ENCODE measurements at places on chromosomes 2 and 18. TPM values are rescaled to one million over a fixed set of nuclear protein-coding genes. Genes with fewer than 3 reads are reported as not detected.

- DNase-seq, result no peak
- no peaks in the 10 kb centered on the region for H3K27me3 ChIP-seq
- no peak overlapping the region for H3K27ac ChIP-seq
- H3K36me3 ChIP-seq, result no peaks in the 10 kb centered on the region
- H3K4me1 ChIP-seq, result no peaks in the 10 kb centered on the region
- no peak overlapping the region for H3K4me3 ChIP-seq
These were observed 297.8 kb upstream of the SPRED2 start for GRCh38 chr2:65730186-65730585.

DNA sequence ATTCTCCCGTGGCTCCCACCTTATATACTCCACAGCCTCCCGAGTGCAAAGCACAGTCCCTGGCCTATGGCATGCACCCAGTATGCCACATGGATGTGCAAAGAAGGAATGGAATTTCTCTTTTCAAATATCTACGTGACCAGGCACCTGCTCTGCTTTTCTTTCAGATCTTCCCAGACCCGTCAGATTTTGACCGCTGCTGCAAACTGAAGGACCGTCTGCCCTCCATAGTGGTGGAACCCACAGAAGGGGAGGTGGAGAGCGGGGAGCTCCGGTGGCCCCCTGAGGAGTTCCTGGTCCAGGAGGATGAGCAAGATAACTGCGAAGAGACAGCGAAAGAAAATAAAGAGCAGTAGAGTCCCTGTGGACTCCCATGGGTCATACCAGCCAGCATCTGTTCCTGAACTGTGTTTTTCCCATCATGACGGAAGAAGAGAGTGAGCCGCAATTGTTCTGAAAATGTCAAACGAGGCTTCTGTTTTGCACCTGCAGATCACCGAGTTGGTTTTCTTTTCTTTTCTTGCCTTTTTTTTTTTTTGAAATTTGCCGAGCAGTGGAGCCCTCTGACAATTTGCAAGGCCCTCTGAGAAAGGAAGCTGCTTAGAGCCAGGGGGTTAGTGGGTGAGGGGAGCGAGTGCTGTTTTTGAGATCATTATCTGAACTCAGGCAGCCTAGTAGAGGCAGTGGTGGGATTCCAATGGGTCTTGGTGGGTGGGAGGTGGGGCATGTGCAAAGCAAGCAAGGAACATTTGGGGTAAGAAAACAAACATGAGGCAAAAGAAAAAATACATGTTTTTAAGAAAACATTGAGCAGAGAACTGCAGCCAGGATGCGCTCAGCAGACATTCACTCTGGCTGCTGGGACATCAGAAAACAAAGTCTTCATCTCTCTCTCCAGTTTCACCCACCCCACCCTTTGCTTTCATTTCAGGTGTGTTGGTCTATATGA lies 26.2 kb downstream of the LBH start:
- H3K36me3 ChIP-seq, result peaks cover 38% of the 10 kb centered on the region
- no peak overlapping the region for H3K27ac ChIP-seq
- no peaks in the 10 kb centered on the region for H3K27me3 ChIP-seq
- DNase-seq, result no peak

DNA sequence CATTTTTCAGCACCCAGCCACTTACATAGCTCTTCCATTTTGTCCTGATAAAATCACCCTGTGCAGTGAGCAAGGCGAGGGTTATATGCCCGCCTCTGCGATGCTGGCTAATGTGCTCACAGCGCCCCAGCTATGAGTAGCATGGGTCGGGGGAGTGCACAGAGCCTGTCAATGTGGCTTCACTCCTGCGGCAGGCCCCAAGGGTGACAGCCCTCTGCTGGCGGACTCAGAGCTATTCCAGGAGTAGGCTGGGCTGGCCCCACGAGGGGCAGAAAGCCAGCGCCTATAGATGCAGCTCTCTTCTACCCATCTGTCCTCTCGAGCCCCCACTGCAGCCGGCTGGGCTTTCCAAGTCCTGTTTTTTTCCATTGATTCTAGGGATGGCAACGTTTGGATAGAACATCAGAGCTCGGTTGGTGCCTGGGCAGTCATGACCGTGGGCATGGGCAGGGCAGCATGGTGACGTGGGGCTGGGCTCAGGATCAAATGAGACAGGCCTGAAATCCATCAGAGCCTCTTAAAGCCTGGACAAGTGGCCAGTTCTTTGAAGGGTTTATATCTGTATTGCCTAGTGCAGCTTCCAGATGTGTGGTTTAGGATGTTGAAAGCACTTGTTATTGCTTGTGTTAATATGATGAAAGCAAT lies 134.7 kb downstream of the MCFD2 start:
- no peak for DNase-seq
- H3K27ac ChIP-seq, result peak overlapping the region; percentile 17
- no peaks in the 10 kb centered on the region for H3K36me3 ChIP-seq
- no peak overlapping the region for H3K4me3 ChIP-seq
- peaks cover 30% of the 10 kb centered on the region for H3K4me1 ChIP-seq

- H3K27ac ChIP-seq, result peak overlapping the region; percentile 78
- no peaks in the 10 kb centered on the region for H3K27me3 ChIP-seq
- H3K4me1 ChIP-seq, result peaks cover 71% of the 10 kb centered on the region
- no peaks in the 10 kb centered on the region for H3K36me3 ChIP-seq
- no peak overlapping the region for H3K4me3 ChIP-seq
These were observed 67.2 kb downstream of the MBP start for GRCh38 chr18:77065221-77065981.

- no peaks in the 10 kb centered on the region for H3K27me3 ChIP-seq
- H3K36me3 ChIP-seq, result peaks cover 32% of the 10 kb centered on the region
- DNase-seq, result no peak
- no peaks in the 10 kb centered on the region for H3K4me1 ChIP-seq
- H3K27ac ChIP-seq, result no peak overlapping the region
These were observed 53.6 kb downstream of the FAM228A start for GRCh38 chr2:24228470-24228869.

DNA sequence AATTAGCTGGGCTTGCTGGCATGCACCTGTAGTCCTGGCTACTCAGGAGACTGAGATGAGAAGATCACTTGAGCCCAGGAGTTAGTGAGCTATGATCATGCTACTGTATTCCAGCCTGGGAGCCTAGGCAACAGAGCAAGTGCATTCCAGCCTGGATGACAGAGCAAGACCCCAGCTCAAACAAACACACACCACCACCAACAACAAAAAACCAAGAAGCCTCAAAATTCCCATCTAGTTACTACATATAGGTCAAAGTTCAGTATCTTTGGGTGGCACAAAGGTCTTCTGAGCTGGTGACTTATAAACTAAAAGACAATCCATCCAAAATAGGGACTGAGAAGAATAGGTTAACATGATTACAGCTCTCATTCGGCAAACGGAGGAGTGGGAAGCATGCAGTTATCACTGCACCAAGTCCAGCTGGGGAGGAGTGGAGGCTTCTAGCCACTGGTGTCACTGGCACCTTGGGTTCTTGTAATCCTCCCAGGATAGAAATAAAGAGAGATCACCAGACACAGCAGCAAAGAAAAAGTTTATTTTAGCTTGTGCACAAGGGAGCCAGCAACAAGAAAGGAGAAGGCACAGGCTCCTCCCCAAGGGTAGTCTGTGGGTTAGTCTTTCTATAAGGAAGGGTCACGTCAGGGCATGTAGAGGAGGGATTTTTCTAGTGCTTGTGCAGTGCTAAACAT lies 57.4 kb downstream of the SH2D6 start:
- H3K27ac ChIP-seq, result no peak overlapping the region
- no peak for DNase-seq
- no peaks in the 10 kb centered on the region for H3K36me3 ChIP-seq
- no peak overlapping the region for H3K4me3 ChIP-seq
- H3K27me3 ChIP-seq, result no peaks in the 10 kb centered on the region

DNA sequence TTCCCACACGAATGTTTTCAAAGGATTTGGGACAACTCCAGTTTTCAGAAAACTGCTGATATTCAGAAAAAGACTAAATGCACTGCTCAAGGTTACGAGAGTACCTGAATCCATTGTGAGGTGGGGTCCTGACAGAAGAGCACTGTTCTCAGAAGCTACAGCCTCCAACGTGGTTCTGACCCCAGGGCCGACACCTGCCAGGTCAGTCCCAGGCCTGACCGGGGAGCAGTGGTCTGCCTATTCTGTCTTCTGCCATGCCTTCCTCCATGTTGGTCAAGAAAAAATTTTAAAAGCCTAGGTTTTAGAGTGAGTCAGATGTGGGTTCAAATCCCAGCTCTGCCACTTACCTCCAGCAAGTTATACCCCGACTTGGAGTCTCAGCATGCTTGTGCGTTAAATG lies 212.3 kb downstream of the BCL11A start:
- H3K27ac ChIP-seq, result no peak overlapping the region
- no peak for DNase-seq
- H3K36me3 ChIP-seq, result no peaks in the 10 kb centered on the region
- no peak overlapping the region for H3K4me3 ChIP-seq
- H3K4me1 ChIP-seq, result no peaks in the 10 kb centered on the region

DNA sequence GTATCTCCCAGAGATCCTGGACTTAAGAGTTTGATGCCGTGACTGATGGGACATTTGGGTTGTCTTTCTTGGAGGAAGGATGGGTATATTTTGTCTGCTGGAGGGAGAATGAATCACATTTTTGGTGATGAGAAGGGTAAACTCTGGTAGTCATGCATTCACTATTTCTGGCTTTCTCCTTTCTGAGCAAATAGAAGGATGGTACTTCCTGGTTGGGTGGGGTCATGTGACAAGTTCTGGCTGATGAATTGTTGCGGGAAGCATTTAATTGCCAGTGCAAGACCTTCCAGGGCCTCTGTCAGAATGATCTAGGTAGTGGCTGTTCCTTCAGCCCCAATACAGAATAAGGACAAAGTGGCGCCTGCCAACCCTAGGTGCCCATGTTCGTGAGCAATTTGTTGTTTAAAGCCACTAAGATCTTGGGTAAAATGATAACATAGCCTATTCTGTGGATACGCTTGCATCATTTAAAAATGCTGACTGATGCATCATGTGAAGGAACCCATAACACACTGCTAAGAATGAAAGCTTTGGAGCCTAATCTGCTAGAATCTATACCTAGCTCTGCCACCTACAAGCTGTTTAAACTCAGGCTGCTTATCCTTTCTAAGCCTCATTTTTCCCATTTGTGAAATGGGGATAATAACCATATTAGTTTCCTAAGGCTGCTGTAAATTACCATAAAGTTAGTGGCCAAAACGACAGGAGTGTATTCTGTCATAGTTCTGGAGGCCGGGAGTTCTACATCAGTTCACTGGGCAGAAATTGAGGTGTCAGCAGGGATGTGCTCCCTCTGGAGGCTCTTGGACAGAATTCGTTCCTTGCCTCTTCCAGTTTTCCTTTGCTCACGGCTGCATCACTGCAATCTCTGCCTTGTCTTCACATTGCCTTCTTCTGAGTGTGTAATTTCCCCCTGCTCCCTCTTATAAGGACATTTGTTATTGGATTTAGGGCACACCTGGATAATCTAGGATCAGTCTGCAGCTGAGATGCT lies 281.3 kb downstream of the AGPS start:
- H3K27ac ChIP-seq, result no peak overlapping the region
- no peak overlapping the region for H3K4me3 ChIP-seq
- peaks cover 6% of the 10 kb centered on the region for H3K27me3 ChIP-seq
- H3K36me3 ChIP-seq, result no peaks in the 10 kb centered on the region
- DNase-seq, result no peak

- peaks cover 9% of the 10 kb centered on the region for H3K27me3 ChIP-seq
- H3K36me3 ChIP-seq, result no peaks in the 10 kb centered on the region
- no peak for DNase-seq
- H3K4me3 ChIP-seq, result no peak overlapping the region
- H3K27ac ChIP-seq, result no peak overlapping the region
These were observed 45.9 kb upstream of the REG3G start for GRCh38 chr2:78979380-78980151.

DNA sequence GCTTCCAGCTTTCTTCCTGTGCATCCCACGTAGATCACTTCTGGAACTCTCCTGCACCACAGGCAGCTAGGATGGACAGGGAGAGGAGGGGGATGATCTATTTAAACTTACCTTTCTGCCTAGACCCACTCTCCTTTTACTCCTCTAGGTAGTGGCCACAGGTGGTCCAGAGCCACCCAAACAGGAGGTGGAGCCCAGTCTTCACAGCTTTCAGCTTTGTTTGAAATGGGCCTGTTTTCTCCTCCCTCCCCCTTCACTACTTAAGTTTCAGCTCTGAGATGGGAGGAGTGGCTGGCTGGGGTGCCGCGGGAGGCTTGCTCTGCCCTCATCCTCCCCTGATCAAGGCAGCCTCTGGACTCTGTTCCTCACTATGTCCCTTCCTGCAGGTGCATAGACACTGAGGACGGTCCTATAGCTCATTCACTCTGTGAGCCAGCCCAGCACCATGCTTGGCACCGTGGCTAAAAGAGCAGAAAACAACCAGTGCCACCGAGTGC lies 12.6 kb upstream of the CELF4 start:
- no peaks in the 10 kb centered on the region for H3K36me3 ChIP-seq
- DNase-seq, result no peak
- no peaks in the 10 kb centered on the region for H3K4me1 ChIP-seq
- H3K27me3 ChIP-seq, result no peaks in the 10 kb centered on the region

DNA sequence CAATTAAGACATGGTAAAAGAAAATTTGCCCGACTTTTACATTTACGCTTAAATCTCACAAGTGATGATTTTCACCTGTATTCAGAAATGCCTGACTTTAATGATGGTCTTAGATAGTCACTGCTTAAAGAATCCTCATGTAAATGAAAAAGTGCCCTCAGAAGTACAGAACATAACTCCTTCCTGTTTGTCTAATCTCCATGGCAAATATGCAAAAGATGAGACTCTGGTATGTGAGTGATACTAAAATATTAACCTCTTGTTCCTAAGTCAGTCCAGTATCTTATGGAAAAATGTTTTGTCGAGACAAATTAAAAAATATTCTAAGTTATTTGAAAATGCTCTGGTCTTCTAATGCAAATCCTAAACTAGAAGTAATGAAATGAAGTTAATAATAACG lies 29.2 kb downstream of the KCTD1 start:
- no peak for DNase-seq
- H3K27me3 ChIP-seq, result no peaks in the 10 kb centered on the region
- no peak overlapping the region for H3K4me3 ChIP-seq
- no peak overlapping the region for H3K27ac ChIP-seq

KIAA2012 gene
- not detected for total RNA-seq

SLC5A7 gene
- total RNA-seq, result 0.81 TPM

NGEF gene
- total RNA-seq, result not detected

DUSP2 gene
- total RNA-seq, result 4.4 TPM

ANKRD30BL gene
- not detected for total RNA-seq

UGT1A8 gene
- not detected for total RNA-seq

MERTK gene
- total RNA-seq, result 17.3 TPM

Measured in upper lobe of right lung (tissue), 1 donor.